HCT116 (cell line): ENCODE measurements at places on chromosomes 6 and 20.

DNA sequence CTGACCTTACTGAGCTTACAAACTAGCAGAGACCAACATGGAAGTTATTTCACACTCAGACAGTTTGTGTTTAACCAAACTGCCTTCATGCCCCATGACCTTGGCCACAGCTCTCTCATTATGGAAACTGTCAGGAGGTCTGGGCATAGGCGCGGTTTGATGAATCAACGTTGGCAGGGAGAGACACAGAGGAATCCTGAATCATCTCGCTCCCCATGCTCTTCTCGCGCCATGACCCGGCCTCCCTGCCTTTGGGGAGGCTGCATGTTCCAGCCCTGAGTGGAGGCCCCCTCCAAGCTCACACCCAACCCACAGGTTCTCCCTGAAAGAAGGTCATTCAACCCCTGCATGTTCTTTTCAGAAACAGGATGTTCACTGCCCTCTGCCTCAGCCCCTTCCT is 15.9 kb upstream of the GDAP1L1 start:
- DNase-seq = no peak

- DNase-seq = no peak
Measured at GRCh38 chr20:25579081-25579770, 6.1 kb downstream of the NINL start.

GRCh38 chr6:117464700-117465099 is 17.8 kb upstream of the DCBLD1 start:
- no peak for DNase-seq

DNA sequence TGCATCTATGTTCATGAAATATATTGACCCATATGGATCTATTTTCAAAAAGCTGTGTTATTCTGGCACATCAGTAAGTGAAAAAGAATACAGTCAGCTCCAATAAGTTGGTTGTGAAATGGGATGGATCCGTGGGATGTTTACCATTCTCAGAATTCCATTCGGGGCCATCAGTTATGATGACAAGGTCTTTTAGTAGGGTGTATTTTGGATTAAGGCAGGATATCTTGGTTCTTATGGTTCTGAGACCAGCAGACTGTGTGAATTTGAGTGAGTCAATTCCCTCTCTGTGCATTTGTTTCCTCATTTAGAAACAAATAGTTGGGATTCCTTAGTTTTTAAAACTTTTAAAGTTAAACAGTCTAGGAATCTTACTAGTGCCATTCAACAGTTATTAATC is 287.4 kb downstream of the CD109 start:
- no peak for DNase-seq

GRCh38 chr6:35804996-35805736 is at the start of gene LHFPL5:
LHFPL5 (plus strand) TSS chr6:35805352; CDS start chr6:35805671, 319 bp downstream.
- DNase-seq = no peak

GRCh38 chr20:24437196-24438082 is 32.0 kb upstream of the SYNDIG1 start:
- no peak for DNase-seq

DNA sequence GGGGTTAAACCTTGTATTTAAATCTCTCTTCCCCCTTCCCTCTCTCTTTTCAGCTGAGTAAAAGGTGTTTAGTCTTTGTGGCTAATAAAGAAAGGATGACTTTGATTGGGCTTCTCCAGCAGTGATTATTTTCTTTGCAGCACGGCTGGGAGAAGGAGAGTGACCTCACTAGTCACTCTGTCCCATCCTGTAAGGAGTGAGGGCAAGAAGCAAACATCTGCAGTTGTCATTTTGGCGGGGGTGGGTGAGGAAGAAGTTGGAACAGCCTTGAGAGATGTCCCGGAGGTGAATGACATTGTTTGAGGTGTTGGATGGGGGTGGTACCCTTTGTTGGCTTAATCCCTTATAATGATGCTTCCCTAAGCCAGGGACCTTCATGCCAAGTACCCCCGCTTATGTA is 223.6 kb downstream of the EYA2 start:
- no peak for DNase-seq

DNA sequence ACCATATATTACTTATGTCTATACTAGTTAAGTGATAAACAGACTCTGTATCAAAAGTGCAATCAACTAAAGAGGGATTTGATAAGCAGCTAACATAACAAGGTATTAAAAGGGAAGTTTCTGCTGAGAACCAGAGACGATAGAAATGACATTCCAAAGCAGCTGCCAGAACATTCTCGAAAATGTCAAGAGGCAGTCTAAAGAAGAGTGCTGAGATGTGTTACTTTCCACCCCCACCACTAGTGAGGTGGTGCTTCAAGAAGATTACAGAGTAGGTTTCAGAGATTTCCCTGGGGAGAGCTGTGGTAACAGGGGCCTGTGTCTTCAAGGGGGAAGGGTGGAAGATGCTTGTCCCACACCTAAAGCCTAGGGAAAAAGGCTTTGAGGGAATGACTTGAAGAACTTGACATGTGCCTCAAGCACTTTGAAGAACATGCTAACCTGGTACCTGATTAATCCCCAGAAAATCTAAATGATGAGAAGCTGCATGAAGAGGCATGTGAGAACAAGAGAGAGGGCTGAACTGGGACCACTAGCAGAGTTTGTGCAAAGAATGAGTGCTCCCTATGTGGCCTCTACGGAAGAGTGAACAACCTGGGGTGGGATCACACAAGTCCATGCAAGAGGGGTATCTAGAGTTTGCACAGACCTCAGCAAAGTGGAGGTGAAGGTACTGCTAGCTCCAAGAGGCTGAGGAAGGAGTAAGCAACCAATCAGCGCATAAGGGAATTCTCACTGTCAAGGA is 5.0 kb downstream of the FAM184A start:
- no peak for DNase-seq

- no peak for DNase-seq
Measured at GRCh38 chr20:63778857-63779256, 39.3 kb downstream of the SLC2A4RG start.

GRCh38 chr6:31462964-31463870 is 34.7 kb upstream of the MICB start:
- peak; percentile 93 for DNase-seq

- no peak for DNase-seq
Measured at GRCh38 chr6:16630026-16630643, 131.1 kb downstream of the ATXN1 start.

DNA sequence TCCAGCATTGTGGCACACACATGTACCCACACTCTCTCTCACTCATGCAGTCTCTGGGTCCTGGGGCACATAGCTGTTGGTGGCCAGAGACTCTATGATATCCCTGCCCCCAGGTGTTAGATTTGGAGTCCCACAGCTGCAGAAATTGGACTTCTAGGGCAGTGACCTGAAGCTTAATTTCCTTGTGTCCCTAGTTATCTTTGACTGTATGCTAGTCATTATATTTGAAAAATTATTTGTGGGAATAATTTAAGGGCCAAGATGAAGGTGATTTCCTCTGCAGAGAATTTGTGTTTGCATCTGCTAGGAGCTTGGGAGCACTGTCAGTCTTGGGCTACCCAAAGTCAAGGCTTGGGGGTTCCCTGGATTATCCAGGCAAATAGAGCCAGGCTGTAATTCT is 50.1 kb downstream of the ZBTB9 start:
- no peak for DNase-seq

DNA sequence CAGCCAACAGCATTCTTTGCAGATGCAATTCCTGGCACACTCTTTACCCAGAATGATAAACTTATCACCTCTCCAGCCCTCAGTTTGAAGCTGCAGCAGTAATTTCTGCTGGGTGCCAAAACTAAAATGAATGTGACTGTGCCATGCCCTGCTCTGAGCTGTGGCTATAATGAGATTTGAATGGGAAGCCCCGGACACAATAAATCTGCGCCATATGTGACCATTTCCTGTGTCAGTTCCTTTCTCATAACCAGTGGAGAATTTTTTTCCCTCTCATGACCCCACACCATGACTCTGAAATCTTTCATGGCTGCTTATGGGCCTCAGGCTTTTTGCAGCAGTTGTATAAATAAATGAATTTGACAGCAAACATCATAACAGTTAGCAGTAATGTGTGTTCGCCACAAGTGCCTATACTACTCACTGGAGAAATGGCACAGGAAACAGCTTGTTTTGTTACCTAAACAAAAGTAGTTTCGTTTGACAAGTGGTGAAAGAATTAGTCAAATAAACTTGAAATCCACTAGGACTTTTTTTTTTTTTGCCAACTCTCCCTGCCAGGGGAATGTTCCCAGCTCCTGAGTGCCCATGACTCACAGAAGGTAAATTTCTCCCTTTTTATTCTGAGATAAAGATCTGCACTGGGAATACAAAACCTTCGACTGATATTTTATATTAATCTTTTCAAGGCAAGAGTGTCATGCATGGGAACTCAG is 408.4 kb downstream of the PKHD1 start:
- no peak for DNase-seq

DNA sequence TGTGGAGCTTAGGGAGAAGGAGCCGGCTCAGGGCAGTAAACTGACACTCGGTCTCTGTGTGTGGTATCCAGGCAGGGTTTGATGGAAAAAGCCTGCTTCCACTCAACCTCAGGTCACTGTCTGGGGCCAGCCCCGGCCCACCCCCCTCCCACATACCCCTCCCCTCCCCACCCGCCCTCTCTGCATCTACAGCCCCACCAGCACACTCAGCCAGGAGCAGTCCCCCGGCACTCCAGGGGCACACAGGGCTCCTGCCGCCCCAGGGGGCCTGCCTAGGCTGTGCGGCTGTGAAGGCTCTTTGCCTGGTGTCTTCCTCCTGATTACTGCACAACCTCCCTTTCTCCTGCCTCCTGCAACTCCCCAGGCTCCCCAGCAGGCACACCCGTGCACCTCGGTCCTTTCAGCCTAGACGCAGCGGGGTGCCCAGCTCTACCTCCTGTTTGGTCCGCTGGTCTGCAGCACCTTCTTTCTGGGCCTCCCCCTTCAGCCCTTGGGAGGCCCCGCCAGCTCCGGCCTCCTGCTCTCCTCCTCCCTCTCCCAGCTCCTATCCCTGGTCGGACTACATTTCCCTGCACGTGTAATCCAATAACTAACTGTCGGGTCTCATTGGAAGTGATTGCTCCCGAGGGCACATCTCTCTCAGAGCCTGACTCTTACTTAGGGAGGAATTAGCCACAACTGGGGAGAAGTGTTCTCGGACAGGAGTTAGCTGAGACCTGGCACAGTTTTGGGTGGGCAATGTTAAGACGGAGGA is 1.3 kb upstream of the FOXF2 start:
- DNase-seq = no peak

DNA sequence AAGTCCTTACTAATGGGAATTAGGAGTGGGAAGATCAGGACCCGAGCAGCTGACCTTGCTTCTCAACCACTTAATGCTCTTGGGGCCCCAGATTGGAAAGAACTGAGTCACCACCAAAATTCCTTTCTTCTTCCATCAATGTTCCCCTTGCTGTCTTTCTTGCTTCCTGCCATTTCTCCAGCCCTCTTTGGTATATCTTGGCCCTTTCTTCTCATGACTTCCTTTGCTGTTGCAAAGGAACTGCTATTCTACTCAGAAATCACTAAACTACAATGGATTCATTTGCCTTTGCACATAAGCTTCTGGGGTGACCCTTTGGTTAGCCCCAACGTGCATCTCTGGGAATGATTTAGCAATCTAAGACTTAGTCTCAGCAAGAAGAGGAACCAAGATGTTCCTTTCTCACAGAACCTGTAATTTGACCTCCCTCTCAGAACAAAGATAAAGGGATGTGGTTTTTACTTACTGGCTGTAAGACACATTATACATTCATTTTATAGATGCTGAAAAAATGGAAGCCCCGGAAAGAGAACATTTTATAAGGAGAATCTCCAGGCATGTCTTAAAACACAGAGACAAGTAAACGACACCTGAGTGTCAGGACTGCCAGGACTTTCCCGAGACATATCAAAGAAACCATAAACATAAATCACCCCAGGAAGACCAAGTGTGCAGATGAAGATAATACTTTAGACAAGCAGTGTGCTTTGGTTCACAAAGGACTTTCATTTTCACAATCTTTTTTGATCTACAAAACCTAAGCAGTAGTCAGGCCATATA is 99.0 kb upstream of the TNFAIP3 start:
- no peak for DNase-seq

- DNase-seq = no peak
Measured at GRCh38 chr6:54419885-54420284, 111.6 kb downstream of the TINAG start.

DNA sequence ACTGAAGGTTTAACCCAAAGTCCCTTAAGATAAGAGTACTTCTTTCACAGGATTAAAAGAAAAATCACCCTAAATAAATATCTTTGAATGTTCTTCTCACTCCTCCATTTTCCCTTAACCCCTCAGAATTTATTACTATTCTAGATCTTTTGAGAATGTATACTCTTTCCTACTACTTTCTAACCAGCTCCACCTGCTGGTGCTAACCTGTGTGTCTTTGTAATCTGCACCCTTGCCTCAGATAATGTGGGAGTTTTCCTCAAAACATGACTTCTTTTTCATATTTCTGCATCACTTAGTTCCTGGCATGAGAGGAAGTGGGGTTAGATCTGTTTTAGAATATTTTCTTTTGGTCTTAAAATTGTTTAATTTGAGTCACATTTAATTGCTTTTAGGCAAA is 394.2 kb downstream of the BMP2 start:
- DNase-seq = no peak

GRCh38 chr6:161740486-161740885 is 466.6 kb upstream of the AGPAT4 start:
- no peak for DNase-seq

DNA sequence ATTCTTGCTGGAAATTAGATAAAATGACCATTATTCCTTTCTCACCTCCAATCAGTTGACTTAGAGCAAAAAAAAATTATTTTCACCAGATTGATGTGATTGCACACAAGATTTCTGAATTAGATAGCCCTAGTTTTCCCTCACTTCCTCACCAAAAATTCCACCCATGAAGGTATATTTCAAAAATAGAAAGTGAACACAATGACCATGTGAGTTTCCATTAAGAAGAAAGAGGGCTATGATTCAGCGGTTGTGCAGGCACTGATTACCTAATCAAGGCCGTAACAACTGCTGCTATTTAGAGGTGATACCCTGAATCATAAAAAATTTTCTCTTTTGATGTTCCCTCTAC is 19.5 kb upstream of the RALGAPA2 start:
- DNase-seq = no peak

DNA sequence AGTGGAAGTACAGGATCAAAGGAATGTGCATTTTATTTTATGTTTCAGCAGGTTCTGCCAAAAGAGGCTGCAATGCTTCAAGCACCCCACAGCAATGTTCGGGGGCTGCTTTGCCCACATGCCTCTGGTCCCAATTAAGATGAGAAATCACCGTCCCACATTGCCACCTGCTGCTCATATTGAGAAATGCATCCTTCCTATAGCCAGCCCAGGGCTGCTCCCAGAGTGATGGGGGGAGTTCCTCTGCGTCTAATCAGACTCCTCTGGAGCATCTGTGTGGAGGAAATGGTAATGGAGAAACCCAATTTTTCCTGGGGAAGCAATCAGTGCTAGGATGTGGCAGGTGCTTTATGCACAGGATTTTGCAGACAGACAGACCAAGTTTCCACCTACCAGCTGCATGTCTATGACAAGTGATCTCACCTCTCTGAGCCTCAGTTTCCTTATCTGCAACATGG is 33.7 kb downstream of the PTGIS start:
- peak; percentile 48 for DNase-seq
